ENCODE measurements at places on chromosomes 13 and 19.

- no peak for DNase-seq
Measured at GRCh38 chr19:16585808-16586476, 13.7 kb upstream of the SLC35E1 start.

DNA sequence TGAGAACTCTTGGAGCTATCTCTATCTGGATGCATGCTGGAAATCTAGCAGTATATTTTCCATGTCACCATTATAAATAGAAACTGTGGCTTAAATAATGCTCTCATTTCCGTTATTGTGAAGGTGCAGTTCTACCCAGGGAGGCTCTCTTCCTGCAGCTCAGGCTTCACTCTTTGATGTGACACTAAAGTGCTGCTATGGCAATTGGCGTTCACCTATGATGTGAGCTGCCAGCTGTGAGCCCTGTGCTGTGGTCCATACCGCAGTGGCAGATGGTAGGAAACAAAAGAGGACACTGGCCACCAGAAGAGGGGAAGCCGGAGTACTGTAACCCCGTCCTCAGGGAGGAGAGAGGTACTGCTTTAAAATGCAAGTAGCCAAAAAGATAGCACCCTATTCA, 40.6 kb upstream of the ZNF681 start:
- DNase-seq = no peak

- no peak for DNase-seq
Measured at GRCh38 chr13:90857921-90858320, 489.6 kb upstream of the MIR17HG start.

DNA sequence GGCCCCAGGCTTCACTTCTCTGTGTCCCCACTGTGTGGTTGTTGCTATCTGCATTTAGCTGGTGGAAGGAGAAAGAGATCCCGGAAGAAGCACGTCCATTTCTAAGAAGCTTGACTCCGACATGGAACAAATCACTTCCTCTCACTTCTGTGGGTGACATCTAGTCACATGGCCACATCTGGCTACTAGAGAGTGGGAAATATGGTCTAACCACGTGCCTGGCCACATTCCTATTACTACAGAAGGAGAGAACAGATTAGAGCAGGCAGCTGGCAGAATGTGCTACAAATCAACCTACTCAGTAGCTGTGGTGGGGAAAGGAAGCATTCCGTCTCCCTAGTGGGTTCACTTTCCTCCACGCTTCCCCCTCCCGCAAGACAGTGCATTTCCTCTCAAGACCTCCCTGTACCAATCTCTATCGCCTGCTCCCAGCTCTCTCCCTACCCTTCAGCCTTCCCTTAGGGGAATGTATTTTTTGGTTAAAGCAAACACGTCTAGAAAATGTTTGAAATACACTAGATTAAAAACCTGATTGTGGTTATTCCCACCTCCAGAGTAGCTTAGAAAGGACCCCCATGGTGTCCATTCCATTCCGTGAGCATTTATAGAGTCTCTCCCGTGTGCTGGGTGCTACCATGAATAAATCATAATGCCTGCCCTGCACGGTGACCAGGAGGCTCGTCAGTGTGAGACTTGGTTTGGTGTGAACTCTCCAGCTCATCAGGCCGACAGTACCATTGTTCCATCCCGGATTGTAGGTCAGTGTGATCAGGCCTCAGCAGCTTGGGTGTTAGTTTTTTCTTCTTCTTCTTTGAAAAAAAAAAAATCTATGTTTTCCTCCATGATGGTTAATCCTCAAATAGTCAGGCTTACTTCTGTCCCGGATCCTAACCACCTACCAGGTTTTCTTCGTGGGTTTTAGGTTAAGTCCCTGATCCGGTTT, 8.0 kb upstream of the AMER2 start:
- no peak for DNase-seq

DNA sequence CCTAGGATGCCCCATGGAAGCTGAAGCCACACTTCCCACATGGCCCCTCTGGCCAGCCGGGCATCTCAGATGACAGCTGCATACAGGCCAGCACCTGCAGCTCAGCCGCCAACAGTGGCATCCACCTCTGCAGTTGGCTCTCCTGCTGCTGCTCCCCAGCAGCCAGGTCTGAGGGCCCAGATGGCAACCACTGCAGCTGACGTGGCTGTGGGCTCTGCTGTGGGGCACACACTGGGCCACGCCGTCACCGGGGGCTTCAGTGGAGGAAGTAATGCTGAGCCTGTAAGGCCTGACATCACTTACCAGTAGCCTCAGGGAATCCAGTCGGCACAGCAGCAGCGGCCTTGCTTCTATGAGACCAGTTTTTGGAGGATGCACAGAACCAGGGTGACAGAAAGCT, 45.3 kb upstream of the LSM14A start:
- DNase-seq = no peak

GRCh38 chr19:40420766-40421765, 4.7 kb downstream of the SERTAD1 start:
- DNase-seq = peak; percentile 53

GRCh38 chr19:30107251-30107650, 165.2 kb downstream of the URI1 start:
- no peak for DNase-seq

GRCh38 chr13:98157188-98157587, 14.3 kb downstream of the FARP1 start:
- no peak for DNase-seq

GRCh38 chr13:46313024-46313423, 74.0 kb downstream of the RUBCNL start:
- no peak for DNase-seq

DNA sequence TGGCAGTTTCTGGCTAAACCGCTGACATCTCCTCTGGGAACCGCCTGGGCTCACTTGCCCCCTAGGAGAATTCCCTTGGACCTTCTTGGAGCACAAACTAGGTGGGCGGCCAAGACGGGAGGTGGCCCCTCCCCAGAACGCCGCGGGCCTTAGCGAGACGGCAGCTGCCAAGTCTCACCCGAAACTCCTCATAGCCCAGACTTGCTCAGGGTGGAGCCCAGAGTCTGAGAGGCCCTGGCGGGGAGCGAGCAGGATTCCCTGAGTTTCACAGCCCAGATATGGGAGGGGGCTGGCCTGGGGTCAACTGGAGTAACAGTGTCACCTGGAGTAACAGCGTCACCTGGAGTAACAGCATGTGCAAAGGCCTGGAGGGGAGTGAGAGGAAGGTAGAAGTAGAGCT, 10.1 kb downstream of the TINCR start:
- no peak for DNase-seq

DNA sequence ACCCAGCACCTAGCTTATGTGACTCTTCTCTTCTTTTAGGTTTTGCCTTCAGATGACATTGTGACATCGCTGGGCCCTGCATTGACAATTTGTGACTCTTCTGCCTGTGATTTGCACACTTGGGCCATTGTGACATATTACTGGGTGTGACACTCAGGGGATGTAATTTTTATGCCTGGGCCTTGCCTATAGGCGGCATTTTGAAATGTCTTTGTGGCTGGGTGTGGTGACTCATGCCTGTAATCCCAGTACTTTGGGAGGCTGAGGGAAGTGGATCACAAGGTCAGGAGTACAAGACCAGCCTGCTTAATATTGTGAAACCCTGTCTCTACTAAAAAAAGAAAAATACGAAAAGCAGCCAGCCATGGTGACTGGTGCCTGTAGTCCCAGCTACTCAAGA, 28.4 kb upstream of the ZNF681 start:
- no peak for DNase-seq

DNA sequence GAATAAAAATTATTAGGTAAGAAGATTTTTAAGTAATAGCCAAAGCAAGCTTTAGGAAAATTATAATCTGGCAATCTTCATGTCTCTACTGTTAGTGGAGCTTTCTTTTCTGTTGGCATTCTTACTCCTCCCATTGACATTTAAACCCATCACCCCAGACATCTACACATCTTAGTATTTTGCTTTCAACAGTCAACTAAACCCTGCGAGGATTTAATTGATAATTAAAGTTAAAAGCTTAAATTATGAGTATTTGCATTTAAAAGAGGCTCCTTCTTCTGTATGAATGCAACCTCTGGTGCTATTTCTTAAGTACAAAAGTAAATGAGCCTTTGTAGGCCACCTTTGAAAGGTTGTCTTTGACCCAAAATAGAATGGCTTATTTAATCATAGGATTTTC, 148.1 kb downstream of the DACH1 start:
- no peak for DNase-seq

GRCh38 chr13:84730376-84730775, 848.1 kb upstream of the SLITRK1 start:
- no peak for DNase-seq

GRCh38 chr13:33182729-33183128, 102.8 kb downstream of the STARD13 start:
- no peak for DNase-seq

DNA sequence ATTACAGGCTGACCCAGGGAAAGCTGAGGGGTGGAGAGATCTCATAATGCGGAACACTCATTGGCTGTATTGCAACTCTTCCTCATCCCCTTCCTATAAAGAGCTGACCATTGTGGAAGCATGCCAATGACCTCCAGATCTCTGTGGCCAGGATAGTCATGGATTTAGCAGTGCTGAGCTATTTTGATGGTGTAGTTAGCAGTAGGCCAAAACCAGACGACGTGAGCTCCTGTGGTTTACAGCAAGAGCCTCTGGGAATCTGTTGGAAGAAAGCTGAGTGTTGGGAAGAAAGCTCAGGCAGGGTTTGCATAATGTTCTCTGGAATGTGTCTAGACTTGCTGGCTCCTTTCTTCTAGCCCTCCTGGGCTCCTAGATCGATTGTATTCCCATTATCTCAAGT, 187.5 kb upstream of the GPC6 start:
- DNase-seq = no peak

GRCh38 chr19:4970558-4971423, 1.9 kb downstream of the KDM4B start:
- DNase-seq = no peak

DNA sequence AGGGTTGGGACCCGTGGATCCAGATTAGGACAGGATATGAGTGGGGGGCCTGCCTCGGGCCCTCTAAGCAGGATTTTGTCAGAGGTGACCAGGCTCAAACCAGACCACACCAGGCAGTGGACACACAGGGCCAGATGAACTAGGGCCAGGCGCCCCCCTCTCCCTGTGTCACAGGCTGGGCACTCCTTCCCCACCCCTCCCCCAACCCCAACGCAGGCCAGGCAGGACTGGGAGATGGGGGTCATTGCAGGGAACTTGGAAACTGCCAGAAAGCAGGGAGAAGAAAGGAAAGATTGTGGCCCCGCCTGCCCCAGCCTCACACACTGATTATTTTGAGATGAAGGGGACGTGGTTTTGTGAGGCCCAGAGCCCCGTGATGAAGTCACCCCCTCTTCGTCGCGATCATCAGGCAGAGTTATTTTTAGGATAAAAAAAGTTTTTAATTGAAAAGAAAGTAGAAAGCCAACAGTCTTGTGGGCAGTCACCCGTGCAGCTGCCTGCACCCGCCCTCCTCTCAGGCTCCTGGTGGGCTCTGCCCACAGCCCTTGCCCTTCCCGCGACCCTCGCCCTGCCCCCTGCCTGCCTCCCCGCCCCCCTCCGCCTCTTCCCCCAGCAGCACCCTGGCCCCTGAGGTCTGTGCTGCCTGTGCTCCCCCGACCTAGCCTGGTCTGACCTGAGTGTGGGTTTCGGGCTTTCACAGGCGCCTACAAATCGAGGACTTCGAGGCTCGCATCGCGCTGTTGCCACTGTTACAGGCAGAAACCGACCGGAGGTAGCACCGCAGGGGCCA, 1.9 kb upstream of the YJEFN3 start:
- no peak for DNase-seq

GRCh38 chr13:35914662-35915061, 216.5 kb downstream of the DCLK1 start:
- no peak for DNase-seq

- DNase-seq = no peak
Measured at GRCh38 chr13:27199696-27200095, 28.1 kb upstream of the USP12 start.

DNA sequence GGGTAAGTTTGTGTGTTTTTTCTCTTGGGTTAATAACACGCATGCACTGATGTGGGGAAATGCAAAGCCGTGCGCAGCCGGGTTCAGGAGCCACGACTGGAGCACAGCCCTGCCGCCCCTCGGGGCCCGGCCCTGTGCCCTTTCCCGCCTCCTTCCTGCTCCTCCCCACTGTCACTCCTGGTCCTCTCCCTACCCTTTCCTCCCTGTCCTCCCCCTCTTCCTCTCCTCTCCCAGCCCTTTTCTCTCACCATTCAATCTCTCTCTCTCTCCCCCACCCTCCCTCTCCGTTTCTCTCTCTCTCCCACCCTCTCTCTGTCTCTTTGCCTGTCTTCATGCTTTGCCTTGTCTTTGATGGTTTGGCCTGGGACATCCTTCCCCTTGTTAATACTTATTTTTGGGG, 27.2 kb downstream of the PLEKHJ1 start:
- no peak for DNase-seq

GRCh38 chr19:38922482-38922881, 8.1 kb downstream of the SARS2 start:
- no peak for DNase-seq

GRCh38 chr13:106489849-106490568, 45.5 kb downstream of the EFNB2 start:
- DNase-seq = no peak

DNA sequence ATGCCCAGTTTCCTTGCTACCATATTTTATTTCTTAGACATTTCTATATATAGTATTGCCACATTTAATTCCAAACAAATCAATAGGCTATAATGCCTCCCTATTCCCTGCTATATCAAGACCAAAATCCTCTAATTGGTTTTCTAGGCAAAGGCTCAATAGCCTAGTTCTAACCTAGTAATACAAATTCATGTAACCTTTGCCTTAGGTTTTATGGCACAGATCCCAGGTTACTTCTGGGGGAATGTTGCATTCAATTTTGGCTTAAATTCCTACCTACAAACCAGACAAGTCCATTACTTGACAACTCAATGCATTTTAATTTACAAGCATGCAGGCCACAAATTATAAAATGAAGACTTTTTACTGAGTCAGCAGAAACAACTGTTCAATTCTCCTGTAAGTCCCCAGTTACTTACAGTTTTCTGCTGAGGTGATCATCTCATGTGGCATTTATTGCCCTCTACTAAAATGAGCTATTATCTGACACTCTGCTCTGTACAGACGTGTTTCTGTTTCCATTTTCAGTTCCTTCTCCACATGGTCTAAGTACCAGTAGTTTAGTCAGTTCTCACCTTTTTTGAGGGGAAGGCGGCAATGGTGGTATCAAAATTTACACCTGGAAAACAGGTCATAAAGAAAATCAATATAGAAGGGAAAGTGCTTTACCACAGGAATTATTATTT, 11.7 kb downstream of the KCNRG start:
- DNase-seq = no peak
